ENCODE measurements at places on chromosomes 5 and 9.

- no peak for DNase-seq
These were observed 592.6 kb downstream of the PDE4D start for GRCh38 chr5:59300930-59301329.

DNA sequence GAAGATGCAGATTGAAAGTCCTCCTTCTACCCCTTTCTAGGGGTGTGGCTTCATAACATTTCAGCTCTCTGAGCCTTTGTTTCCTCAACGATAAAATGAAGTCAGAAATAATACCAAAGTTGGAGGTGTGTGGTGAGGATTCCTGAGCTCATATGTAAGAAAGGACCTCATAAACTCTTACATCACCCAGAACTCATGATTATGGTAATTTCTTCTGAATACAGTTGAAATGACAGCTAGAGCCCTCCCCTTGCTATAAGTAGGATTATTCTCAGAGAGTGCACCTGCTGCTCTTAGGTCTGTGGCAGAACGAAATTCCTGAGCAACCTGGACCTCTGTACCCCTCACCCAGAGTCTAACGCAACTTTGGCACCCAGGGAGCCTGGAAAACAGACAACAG is 291.4 kb upstream of the KLF4 start:
- no peak for DNase-seq

- DNase-seq: no peak
These were observed 42.4 kb downstream of the CERT1 start for GRCh38 chr5:75469017-75469416.

DNA sequence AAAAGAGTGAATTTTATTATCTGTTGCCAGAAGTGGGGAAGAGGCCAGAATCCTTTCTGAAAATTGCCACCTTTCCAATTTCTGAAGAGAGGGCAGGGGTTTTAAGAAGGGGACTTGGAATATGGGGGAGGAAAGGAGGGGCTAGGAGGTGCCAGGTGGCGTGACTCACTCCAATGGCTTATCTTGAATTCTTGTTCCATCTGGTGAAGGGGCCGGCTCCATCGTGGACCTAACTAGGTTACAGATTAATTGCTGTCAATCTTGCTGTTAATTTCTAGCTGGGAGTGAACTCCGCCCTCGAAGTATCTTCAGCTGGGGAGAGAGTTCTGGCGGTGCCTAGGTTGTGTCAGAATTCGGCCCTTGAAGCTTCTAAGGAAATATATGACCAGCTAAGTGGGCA is 138.7 kb downstream of the YTHDC2 start:
- no peak for DNase-seq

DNA sequence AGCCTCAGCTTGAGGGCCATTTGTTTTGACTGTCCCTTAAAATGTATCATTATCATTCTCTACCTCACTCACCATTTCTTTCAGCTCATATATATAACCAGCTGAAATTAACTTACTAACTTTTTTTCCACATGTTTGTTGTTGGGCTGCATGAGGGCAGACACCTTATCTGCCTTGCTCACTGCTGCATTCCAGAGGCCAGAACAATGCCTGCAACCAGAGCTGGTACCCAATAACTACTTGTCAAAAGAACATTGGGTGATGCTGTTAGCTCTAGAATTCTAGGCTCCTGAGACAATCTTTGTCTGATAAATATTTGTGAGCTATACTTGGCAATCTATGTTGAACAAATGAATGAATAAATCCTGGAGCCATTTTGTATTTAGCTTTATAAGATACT is 68.3 kb downstream of the HTR4 start:
- no peak for DNase-seq

DNA sequence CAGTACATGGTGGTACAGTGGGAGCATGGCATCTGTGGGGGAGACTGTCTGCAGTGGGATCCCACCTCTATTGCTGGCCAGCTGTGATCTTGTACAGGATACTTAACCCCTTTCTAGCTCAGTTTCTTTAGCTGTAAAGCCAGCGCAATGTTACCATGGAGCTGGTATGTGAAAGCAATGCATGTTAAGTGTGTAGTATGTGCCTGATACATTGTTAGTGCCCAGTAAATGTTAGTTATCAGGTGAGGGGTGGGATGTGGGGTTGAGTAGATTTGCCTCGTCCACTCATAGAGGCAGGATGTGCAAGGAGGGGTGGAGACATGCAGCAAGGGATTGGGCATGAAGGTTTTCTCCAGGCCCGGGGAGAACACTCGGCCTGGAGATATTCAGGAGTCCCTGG is 12.3 kb downstream of the ZBED3 start:
- no peak for DNase-seq

DNA sequence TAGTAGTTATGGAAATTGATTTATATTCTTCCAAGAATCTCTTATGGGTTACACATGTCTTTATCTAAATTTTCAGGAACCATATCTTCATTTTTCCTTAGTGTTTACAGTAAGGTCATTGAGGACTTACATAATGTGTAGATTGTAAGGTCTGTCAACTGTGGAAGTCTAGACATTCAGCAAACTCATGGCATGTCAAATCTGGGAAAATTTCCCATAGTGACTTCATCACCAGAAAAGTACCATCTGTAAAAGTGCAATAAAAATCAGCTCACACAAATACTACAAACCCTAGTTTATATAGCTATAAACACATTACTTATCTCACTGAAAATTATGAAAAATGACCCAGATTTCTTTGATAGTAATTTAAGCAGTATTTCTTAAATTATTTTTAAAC is 419.4 kb downstream of the MTRR start:
- no peak for DNase-seq

DNA sequence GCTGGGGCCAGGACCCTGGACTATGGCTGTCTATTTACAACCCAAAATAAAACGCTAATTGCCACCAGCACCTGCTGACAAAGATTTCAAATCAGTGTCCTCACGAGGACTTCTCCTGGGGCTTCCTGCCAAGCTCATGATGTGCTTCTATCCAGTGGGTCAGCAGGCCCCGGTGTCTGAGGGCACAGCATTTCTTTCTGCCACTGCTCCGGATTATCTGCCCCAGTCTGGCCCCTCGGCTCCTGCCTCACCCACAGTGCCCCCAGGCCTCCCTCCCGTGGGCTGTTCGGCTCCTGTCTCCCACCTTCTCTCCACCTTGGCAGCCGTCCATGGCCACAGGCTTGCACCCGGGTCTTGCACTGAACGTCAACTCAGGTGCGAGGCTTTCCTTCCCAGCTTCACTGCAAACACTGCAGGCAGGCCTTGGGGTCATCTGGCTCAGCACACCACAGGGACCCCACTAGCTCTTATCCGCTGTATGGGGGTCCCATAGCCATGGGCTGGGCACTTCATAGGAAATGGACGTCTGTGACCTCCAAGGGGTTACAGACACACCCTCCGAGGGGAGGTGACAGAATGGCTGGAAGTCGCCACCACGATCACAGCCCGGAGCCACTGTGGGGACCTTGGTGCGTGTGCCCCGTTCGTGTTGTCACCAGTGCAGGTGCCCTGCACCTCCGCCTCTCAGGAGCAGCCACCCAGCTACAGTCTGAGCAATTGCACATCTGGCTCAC is 43.8 kb upstream of the FCN1 start:
- DNase-seq: no peak

- no peak for DNase-seq
These were observed 31.9 kb upstream of the PCSK5 start for GRCh38 chr9:75858497-75859092.

- DNase-seq: no peak
These were observed at the start of the genes SHLD3 and TRAPPC13 for GRCh38 chr5:65624571-65625555. Gene SHLD3, plus strand, starts transcription at chr5:65625027. Its CDS starts 4,561 bp downstream, at chr5:65629588. Gene TRAPPC13, plus strand, starts transcription at chr5:65625027. Its CDS starts 34 bp downstream, at chr5:65625061.

DNA sequence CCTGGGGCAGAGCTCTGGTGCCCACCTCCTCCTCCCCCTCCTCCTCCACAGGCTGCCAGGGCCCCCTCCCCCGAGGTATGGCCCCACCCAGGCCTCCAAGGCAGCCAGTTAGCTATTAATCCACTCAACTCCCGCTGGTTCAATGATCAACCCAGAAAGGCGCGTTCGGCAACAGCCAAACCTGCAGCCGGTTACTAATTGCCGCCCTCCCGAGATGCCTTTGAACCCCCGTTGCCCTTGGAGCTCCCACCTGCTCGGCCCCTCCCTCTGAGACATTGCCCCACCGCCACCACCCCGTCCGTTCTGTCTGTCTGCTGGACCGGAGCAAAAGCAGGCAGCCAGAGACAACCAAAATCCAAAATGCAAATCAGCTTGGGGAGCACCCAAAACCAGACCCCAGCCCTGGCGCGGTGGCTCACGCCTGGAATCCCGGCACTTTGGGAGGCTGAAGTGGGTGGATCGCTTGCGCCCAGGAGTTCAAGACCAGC is 25.8 kb downstream of the NOTCH1 start:
- DNase-seq: no peak

- no peak for DNase-seq
These were observed 198.8 kb downstream of the NR3C1 start for GRCh38 chr5:143204474-143205246.

GRCh38 chr5:37738057-37738691 is 101.7 kb downstream of the GDNF start:
- DNase-seq: no peak

GRCh38 chr9:93387791-93388190 is 63.7 kb upstream of the FAM120A start:
- DNase-seq: no peak

GRCh38 chr5:665541-665955 is 27.6 kb downstream of the TPPP start:
- DNase-seq: no peak

- DNase-seq: no peak
These were observed 768 bp downstream of the YTHDC2 start for GRCh38 chr5:113514289-113514635.

DNA sequence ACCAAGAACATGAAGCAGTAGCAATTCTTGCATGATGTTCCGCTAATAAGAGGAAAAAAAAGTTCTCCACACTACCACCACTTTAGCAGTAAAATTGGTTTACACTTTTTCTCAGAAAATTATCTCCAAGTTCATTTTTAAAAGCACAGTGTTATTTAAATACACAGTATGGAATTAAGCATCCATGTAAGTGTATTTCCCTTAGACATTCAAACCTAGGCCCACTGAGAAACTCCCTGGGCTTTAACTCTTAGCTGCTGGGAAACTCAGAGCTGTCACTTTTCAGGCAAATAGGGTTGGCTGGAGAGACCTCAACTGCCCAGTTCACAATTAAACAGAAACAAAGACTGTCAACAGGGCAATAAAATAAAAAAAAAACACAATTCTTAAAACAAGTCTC is 2.7 kb downstream of the GNAQ start:
- DNase-seq: no peak

GRCh38 chr9:79384091-79384490 is 187.7 kb upstream of the TLE4 start:
- DNase-seq: no peak

- no peak for DNase-seq
These were observed 57.2 kb downstream of the TMOD1 start for GRCh38 chr9:97558701-97559101.

DNA sequence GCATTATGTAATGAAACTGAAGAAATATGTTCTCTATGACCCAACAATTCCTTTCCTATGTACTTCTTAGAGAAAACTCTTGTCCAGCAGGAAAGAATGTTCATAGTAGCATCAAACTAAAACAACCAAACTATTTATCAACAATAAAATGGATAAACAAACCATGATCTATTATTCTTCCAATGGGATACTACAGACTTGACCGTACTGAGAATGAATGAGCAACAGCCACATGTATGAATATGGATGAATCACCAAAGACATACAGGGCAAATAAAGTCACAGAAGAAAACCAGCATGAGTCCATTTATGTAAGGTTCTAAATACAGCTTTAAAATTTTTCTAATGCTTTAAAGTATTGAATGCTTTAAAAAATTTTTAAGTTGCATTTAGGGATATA is 73.6 kb upstream of the SUSD1 start:
- no peak for DNase-seq

DNA sequence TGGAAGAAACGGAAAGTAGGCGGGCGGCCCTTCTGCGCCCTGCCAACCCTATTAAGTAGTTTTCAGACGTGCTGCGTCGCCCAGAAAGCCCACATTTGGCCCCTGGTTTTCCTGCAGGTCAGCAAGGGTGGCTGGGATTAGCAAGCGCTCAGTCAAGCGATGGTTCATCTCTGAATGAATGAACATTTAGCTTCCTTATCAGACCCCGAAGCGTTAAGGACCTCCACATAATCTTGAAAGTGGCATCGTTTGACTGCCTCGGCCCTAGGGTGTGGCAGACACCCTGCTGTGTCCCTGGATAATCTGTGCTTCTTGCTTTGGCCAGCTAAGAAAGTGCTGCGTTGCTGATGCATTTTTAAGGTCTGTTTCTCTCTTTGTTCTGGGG is 684 bp downstream of the TOR1B start:
- no peak for DNase-seq

GRCh38 chr5:17189381-17190036 is 27.9 kb upstream of the BASP1 start:
- DNase-seq: no peak

- DNase-seq: no peak
These were observed 52.5 kb upstream of the ZBTB43 start for GRCh38 chr9:126752376-126752775.

- no peak for DNase-seq
These were observed 155.8 kb upstream of the IRX4 start for GRCh38 chr5:2038321-2039179.

DNA sequence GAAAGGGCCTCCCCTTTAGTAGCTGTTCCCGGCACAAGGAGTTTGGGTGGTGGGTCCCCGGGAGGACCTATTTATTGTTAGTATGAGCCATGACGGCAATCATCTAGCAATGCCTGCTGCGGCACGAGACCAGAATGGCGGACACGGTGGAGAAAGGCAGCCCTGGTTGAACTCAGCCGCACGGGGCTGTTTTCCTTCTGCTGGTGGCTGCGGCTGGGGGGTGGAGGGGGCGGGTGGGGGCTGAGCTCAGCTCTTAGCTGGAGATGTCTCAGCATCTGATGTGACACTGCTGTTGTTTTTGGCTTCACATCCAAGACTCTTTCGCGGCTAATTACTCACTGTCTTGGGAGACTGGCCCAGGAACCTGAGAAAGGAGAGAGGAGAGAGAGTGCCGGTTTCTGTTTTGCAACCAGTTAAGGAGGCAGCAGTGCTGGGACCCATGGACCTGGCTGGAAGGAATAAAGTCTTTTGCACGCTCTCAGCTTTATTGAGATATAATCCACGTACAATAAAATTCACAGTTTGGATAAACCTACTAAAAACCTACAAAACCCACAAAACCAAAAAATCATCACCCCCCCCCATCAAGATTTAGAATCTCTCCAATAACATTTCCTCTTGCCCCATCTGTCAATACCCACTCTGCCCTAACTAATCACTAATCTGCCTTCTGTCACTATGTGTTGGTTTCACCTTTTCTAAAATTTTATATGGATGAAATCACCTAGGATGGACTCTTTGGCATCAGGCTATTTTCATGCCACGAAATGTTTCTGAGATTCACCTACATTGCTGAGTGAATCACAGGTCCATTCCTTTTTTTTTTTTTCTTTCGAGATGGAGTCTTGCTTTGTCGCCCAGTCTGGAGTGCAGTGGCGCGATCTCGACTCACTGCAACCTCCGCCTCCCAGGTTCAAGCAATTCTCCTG is 81.8 kb upstream of the NEURL1B start:
- peak; percentile 94 for DNase-seq

DNA sequence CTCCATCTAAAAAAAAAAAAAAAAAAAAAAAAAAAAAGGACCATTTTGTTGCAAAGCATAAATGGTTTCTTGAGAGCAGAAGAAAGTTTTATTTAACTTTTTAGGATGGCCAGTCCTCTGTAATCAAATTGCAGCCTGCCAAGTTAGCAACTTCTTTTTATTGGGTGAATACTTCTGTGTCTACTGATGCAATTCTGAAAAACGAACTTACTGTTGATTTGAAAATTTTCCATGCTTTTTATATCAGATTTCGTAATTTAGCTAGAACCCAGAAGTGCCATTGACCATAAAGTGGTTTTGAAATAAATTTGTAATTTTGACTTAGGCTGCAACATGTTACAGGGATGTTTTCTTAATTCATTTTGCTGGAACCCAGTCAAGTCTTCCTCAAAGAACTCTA is 269.1 kb upstream of the ACTBL2 start:
- DNase-seq: no peak

GRCh38 chr5:156401804-156402203 is 74.8 kb downstream of the SGCD start:
- DNase-seq: no peak

Data from vagina (tissue), 2 donors.